Activated gamma-delta T cell (primary cell): ENCODE measurements at places on chromosomes 3 and 15.

DNA sequence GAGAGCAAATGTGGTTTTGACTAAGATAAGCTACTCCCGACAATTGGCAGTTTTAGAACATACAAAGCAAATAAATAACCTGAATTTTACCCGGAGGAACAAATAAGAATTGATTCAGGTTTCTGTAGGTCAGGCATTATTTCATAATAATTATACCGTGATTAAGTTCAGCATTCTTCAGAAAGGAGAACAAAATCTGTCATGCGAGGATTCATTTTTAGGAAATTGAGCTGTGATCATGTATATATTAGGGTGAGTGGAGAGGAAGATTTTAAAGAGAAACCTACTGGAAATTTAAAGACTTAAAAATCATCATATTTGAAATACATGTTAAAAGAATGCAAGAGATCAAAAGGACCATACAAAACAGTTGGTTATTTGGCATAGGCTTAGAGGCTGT lies 20.5 kb downstream of the ZNF609 start:
- no peak for DNase-seq

DNA sequence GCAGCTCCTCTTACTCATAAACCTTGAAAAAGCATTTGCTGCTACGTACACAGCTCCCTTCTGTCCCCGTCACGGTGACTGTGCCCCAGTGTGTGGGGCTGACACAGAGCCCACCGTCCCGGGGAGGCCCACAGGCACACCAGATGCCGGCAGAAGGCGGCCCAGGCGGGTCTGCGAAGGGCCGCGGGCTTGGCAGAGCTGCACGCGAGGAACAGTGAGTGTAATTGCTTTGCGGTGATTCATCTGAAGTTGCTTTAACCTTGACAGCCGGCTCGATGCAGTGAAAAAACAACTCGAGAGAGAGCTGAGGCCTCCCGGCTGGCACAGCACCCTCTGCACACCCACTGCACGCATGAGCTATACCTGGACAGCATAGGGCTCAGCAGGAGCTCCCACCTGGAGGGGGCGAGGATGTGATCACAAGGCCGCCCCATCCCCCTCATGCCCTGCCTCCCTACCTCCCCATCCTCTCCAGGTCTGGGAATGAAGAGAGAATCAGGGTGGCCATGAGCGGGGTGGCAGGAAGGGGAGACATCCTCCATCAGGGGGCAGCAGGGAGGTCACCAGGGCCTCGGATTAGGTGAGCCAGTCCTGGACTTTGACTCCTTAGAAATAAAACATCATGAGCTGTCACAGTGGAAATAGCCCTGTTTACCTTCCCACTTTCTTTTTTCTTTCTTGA lies 172.7 kb downstream of the MEGF11 start:
- DNase-seq, result no peak

DNA sequence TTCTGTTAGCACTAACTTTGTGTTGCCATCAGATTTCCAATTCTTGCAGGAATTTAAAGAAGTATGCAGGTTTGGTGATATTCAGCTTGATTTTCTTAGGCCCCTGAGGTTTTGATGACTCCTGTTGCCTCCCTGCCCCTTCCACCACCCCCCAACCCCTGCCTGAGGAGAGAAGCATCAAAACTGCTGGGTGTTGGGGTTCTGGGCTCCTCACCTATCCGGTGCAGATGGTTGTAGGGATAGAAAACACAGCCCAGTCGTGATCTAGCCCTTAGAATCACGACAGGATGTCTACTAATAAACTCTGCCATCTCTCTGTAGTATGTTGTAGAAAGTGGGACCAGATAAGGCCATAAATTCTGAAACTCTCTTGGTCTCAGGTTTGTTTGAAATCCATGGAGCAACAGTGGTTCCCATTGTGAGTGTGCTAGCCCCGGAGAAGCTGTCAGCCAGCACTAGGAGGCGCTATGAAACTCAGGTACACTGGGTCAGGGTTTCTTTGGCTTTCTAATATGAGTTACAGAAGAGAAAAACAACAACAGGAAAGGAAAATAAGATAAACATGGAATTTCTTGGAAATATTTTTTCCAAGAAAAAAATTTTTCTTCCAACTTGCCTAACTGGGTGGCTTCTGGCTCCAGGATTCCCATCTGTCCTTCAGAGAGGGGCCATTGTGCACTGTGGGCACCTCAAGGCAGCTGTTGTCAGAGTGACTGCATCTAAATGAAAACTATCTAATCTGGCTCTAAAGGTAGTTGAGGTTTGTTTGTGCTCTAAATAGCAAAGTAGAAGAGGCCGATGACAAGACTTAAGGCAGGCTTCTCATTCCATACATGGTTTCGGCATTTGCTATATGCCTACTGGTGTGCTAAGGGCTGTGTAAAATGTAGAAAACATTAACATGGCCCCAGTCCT lies 8.7 kb downstream of the SRP14 start:
- no peak for DNase-seq

- no peak for DNase-seq
Measured at GRCh38 chr3:138097192-138098172, 17.9 kb downstream of the DZIP1L start.

DNA sequence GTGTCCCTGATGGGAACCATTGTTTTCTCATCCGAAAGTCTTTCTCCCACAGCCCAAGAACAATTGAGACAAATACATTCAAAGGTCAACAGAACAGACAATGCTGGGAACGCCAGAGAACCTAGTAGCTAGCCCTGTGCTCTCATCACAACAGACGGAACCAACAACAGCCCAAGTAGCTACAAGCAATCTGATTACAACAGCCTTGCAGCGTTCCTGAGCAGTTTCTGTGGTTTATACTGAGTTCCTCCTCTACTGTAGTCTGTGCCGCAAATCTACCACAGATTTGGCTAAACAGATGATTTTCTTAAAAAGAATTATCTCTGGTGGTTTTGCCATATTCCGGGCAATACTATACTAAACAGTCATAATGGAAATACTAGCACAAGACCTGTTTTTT lies 435.6 kb downstream of the MECOM start:
- no peak for DNase-seq

- DNase-seq, result no peak
Measured at GRCh38 chr15:60471314-60471713, 7.6 kb downstream of the ICE2 start.

DNA sequence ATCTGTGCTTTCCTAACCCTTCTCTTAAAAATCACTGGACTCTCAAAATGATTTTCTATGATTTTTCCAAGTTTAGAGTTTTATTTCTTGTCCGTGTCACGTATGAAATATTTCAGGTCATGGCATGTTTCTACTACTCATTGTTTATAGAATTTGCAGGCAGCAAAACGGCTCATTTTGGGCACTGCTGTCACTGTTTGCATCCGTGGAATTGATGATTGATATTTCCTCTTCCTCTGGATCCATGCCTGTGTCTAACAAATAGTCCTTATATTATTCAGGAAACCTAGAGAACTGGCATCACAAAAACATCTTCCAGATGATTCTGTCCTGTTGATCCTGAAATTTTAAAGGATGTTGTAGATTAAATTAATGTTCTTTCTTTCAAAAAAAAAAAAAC lies 47.6 kb downstream of the LARS2 start:
- no peak for DNase-seq

- DNase-seq, result no peak
Measured at GRCh38 chr3:114809668-114810413, 337.2 kb downstream of the ZBTB20 start.

DNA sequence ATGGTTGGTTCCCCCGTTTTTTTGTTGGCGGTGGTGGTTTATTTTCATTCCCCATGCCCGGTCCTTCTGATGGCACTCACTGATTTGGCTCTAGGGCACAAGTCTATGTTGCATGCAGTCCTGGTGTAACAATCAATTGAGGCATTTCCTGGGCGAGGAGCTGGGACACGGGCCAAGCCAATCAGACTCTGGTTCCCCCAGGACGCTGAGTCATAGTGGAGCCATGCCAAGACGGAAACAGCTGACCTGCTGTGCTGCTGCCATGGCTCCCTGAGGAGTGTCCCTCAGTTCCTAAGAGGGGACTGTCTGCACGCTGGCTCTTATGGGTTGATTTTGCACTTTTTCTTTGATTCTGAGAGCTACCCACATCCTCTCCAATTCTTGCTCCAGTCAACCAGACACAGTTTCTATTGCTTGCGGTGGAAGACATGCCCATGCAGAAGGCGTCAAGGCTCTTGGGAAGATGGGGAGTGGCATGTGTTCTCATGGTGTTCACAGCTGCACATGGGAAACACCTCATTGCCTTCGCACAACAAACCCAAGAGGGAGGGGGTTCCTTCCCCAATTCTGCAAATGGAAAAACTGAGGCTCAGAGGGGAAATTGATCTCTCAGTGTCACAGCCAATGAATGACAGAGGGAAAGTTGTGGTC lies 28.3 kb upstream of the ALDH1L1 start:
- DNase-seq, result no peak

- DNase-seq, result no peak
Measured at GRCh38 chr3:81823882-81824395, 62.5 kb upstream of the GBE1 start.

- no peak for DNase-seq
Measured at GRCh38 chr3:111924283-111924682, 54.5 kb upstream of the ABHD10 start.

DNA sequence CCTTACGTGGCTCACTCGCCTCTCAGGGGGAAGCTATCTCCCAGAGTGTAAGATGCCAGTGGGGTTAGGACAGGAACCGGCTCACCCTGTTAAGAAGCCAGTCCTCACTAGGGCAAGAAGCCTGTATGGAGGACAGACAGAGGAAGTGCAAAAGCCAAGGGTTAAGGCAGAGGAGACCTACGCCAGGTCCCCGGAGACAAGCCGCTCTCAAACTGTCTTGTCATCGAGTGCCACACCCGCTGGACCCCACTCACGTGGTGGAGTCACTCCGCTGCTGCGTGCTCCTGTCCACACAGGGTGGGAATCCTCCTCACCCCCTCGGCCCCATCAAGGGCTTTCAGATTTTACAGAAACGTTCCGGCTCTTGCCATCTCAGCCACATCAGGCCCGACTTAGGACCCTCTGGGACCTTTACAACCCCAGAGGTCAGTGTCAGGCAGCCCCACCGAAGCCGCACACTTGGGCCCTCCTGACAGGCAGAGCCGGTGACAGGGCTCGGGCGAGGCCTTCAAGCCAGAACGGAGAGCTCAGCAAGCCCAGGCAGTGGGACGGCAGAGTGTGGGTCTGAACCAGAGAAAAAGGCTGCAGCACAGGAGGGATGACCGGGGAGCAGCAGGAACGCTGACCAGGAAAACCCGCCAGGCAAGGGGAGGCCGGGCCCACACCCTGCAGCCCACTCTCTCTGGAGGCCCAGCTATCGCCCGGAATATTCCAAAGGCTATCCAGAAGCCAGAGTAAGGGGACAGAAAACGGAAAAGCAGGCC lies 61.7 kb downstream of the XXYLT1 start:
- DNase-seq, result no peak

- no peak for DNase-seq
Measured at GRCh38 chr15:70198441-70199123, 100.9 kb upstream of the TLE3 start.

- DNase-seq, result no peak
Measured at GRCh38 chr3:152266221-152266995, 2.3 kb upstream of the MBNL1 start.

DNA sequence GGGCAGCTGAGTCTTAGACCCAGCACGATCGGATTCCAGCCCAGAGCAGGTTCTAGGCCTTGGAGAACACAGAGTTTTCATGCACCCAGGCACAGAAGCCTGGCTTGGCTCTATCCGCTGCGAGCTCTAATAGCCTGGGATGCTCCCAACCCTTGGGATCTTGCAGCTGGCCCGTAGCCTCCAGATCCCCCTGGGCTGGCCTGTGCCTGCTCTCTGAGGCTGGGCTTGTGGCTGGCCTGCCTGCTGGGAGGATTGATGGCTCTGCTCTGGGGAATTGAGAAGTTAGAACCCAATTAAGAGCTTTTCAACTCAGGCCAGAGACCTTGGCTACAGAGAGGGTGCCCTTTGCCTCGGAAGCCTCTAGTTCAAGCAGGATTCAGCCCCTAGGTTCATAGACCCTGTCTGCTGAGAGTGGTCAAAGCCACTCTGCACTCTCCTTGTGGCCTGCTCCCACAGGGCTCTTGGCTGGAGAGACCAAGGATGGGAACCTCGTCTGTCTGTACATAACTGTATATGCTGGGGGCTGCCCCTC lies 64.4 kb downstream of the MAGEF1 start:
- DNase-seq, result no peak

GRCh38 chr15:25810631-25811091 lies 52.5 kb downstream of the ATP10A start:
- no peak for DNase-seq

DNA sequence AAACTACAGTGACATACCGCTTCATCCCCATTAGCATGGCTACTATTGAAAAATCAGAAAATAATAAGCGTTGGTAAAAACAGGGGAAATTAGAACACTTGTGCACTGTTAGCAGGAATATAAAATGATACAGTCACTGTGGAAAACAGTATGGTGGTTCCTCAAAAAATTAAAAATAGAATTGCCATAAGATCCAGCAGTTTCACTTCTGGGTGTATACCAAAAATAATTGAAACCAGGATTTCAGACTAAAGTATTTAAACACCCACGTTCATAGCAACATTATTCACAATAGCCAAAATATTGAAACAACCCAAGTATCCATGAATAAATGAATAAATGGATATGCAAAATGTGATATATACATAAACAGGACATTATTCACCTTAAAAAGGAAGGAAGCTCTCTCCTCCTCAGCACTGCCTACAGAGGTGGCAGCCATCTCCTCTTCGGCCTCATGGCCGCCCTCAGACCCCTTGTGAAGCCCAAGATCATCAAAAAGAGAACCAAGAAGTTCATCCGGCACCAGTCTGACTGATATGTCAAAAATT lies 34.1 kb downstream of the NGLY1 start:
- no peak for DNase-seq

DNA sequence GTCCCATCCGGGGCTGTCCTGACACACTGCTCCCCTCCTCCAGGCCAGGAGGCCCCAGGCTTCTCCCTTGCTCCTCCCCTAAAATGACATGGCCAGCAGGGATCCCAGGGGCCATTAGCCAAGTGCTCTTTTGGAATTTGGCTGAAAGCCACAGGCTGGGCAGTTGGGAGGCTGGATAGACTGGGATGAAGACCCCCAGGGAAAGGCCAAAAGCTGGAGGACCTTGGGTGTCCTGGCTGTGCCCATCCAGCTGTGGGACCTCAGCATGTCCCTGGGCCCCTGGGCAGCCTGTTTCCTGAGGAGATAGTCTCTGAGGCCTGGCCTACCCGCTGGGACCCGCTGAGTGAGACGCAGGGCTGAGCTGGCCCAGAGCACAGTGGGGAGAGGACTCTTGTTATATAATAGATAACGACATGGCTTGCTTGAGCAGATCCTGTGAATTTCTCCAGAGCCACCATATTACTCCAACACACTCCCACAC lies 5.7 kb upstream of the PDE8A start:
- no peak for DNase-seq

GRCh38 chr3:58659051-58659675 lies 7.4 kb downstream of the FAM3D start:
- no peak for DNase-seq
